ENCODE measurements at places on chromosomes 6 and 20. TPM values are rescaled to one million over a fixed set of nuclear protein-coding genes. Genes with fewer than 3 reads are reported as not detected.

PHF3 gene
- 8.1 TPM for polyA plus RNA-seq

DDX43 gene
- 0.39 TPM for polyA plus RNA-seq

GRCh38 chr20:41991412-41991811 lies 373.2 kb upstream of the CHD6 start:
- H3K27me3 ChIP-seq, result no peaks in the 10 kb centered on the region
- no peaks in the 10 kb centered on the region for H3K36me3 ChIP-seq
- H3K4me1 ChIP-seq, result no peaks in the 10 kb centered on the region
- DNase-seq, result no peak

GRCh38 chr20:34904202-34904621 lies 27.8 kb downstream of the ACSS2 start:
- peaks cover 5% of the 10 kb centered on the region for H3K4me1 ChIP-seq
- DNase-seq, result peak; percentile 73
- no peak overlapping the region for H3K4me3 ChIP-seq
- peak overlapping the region; percentile 56 for H3K27ac ChIP-seq
- H3K36me3 ChIP-seq, result peaks cover 5% of the 10 kb centered on the region
- H3K27me3 ChIP-seq, result no peaks in the 10 kb centered on the region

TRDN gene
- polyA plus RNA-seq, result 0.54 TPM

GRCh38 chr6:112370946-112371345 lies 23.8 kb downstream of the RFPL4B start:
- H3K4me3 ChIP-seq, result no peak overlapping the region
- H3K27me3 ChIP-seq, result peaks cover 2% of the 10 kb centered on the region
- no peaks in the 10 kb centered on the region for H3K4me1 ChIP-seq
- no peak for DNase-seq
- no peaks in the 10 kb centered on the region for H3K36me3 ChIP-seq
- no peak overlapping the region for H3K27ac ChIP-seq

MLN gene
- 264 TPM for polyA plus RNA-seq

TMEM244 gene
- polyA plus RNA-seq, result not detected

GRCh38 chr6:19052219-19052618 lies 665.1 kb downstream of the RNF144B start:
- H3K36me3 ChIP-seq, result no peaks in the 10 kb centered on the region
- H3K27ac ChIP-seq, result no peak overlapping the region
- no peaks in the 10 kb centered on the region for H3K27me3 ChIP-seq

CYP21A2 gene
- polyA plus RNA-seq, result 0.81 TPM

DNA sequence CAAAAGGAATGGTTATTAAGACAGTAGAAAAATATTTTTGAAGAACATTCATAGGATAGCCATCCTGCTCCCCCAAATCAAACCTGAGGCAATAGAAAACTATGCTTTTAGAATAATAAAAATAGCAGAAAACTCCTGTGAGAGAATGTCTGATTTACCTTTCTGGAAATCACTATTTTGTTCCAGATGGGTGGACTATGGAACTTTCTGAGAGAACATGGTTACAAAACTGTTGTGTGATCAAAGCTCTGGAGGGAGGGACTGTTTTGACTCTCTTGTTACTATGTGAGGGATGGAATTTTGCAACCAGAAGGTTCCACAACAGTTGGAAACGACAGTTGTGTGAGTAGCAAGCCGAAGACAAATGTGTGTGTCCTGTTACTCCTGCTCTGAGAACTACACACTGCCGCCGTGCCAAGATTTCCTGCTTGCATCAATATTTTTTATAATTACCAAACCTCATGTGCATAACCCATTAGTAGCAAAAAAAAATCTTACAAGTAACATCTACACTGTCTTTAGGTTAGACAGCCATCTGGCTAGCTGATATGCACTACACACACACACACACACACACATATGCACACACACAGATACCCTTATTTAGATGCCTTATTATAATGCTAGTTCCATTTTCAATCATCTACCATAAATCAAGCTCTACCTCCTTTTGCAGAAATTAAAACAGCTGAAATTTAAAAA lies 11.0 kb upstream of the HIVEP1 start:
- DNase-seq, result no peak
- H3K36me3 ChIP-seq, result no peaks in the 10 kb centered on the region
- no peaks in the 10 kb centered on the region for H3K27me3 ChIP-seq
- H3K4me1 ChIP-seq, result no peaks in the 10 kb centered on the region

STX11 gene
- 4.4 TPM for polyA plus RNA-seq

DNA sequence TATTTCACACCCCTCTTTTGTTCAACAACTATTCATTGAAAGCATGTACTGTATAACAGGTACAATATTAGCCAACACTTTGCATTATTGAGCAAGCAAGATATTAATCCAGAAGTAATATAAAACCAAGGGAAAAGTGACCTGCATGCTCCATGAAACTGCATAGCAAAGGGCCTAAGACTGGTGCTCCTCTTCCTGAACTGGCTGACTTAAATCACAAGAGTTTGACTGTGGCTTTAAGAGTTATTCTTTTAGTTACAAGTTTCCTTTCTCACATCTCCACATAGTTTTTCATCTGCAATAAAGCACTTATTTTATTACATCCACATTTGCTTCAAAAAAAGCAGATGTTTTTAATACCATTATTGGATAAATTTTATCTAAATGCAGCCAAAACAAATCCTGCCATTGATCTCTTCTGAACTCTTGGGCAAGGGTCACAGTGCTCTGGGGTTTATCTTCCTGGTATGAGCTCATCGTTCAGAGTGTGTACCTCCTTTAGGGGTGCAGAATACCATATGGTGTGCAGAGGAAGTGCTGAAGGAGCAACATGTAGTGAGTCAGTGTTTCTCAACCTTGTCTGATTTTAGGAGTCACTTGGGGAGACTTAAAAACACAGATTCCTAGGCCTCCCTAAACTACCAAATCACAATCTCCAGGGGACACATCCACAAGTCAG lies 1225.9 kb upstream of the MAP3K7 start:
- DNase-seq, result peak; percentile 66
- H3K4me3 ChIP-seq, result no peak overlapping the region
- H3K36me3 ChIP-seq, result no peaks in the 10 kb centered on the region
- no peaks in the 10 kb centered on the region for H3K4me1 ChIP-seq
- no peaks in the 10 kb centered on the region for H3K27me3 ChIP-seq

DNA sequence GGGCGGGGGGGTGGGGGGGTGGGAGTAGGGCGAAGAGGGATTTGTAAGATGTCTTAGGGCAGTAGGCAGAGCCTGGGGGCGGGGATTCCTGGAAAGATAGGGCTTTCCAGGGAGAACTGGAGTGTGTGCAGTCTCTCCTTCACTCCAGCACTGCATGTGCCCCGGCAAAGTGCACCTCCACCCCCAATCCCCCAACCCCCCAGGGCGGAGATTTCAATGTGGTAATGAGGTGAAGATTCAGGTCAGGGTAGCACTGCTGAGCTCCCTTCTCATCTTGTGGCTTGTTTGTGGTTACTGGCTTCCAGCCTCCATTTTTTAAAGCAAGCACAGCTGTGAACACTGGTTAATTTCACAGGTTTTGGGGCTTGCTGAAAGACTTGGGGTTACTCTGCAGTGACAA lies 5.9 kb downstream of the TMEM239 start:
- H3K27ac ChIP-seq, result no peak overlapping the region
- H3K4me1 ChIP-seq, result no peaks in the 10 kb centered on the region
- H3K36me3 ChIP-seq, result no peaks in the 10 kb centered on the region
- DNase-seq, result peak; percentile 35
- H3K27me3 ChIP-seq, result peaks cover 12% of the 10 kb centered on the region
- H3K4me3 ChIP-seq, result no peak overlapping the region

GRCh38 chr6:35503534-35503933 lies 6.7 kb upstream of the TEAD3 start:
- H3K4me3 ChIP-seq, result no peak overlapping the region
- no peak for DNase-seq
- peaks cover 5% of the 10 kb centered on the region for H3K27me3 ChIP-seq
- H3K36me3 ChIP-seq, result no peaks in the 10 kb centered on the region
- no peak overlapping the region for H3K27ac ChIP-seq

LPA gene
- polyA plus RNA-seq, result not detected

GRCh38 chr20:52972965-52973819 lies 1.0 kb downstream of the TSHZ2 start:
- peak overlapping the region; percentile 57 for H3K27ac ChIP-seq
- peak; percentile 20 for DNase-seq
- H3K4me3 ChIP-seq, result no peak overlapping the region
- peaks cover 3% of the 10 kb centered on the region for H3K4me1 ChIP-seq

PAX1 gene
- polyA plus RNA-seq, result not detected

PACSIN1 gene
- polyA plus RNA-seq, result not detected

Measured in small intestine (tissue), 16 donors.